Stimulated activated CD4-positive, alpha-beta T cell treated with anti-CD3 and anti-CD28 coated beads, Interleukin-4, amount 100 ng/mL, for 1 hour (primary cell): ENCODE measurements at places on chromosomes 16 and 17.

DNA sequence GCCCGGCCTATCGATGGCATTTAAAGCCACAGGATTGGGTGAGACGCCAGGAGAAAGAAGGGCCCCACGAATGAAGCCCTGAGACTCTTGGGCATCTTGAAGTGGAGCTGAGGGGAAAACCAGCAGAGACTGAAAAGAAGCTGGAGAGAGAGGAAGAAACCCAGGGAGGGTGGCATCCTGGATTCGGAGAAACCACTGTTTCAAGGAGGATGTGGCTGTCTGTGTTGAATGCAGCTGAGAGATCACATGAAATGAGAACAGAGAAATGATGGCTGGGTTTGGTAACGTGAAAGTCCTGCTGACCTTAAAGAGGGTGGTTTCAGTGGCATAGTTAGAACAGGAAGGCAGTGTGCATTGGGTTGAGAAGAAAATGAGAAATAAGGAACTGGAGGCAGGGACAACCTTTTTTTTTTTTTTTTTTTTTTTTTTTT lies 3.8 kb downstream of the TNFSF12 start:
- DNase-seq: no peak

DNA sequence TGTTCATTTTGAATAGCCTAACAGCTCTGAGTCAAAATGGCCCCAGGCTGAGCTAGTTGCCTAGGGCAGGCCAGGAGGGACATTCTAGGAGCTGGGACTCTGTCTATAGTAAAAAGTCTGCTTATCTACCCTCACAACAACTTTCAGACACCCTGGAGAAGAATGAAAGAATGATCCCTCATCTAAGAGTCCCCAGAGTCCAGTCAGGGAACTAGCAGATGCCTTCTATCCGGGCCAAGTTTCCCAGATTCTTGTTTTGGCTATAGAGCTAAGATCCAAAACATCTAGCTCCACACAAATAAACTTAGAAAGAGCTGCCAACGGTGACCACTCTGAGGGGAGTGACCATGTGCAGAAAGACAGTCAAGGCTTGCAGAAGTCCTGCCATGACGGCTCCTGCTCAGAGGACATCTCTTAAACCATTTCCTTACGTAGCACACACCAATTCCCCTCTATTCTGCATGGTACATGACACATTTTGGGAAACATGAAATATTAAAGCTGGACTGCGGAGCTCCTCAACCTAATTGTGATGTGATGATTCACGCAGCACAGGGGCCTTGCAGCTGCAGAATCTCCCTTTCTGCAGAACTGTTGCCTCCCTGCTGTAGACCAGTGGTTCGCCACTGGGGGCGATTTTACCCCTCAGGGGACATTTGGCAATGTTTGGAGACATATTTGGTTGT lies 24.2 kb downstream of the FAM20A start:
- DNase-seq: no peak

- no peak for DNase-seq
These were observed 70.6 kb upstream of the CLEC3A start for GRCh38 chr16:77951788-77952187.

GRCh38 chr16:85611444-85612190 lies 1.5 kb upstream of the GSE1 start:
- DNase-seq: peak; percentile 50

- DNase-seq: no peak
These were observed 93.0 kb upstream of the NETO2 start for GRCh38 chr16:47236716-47237115.

DNA sequence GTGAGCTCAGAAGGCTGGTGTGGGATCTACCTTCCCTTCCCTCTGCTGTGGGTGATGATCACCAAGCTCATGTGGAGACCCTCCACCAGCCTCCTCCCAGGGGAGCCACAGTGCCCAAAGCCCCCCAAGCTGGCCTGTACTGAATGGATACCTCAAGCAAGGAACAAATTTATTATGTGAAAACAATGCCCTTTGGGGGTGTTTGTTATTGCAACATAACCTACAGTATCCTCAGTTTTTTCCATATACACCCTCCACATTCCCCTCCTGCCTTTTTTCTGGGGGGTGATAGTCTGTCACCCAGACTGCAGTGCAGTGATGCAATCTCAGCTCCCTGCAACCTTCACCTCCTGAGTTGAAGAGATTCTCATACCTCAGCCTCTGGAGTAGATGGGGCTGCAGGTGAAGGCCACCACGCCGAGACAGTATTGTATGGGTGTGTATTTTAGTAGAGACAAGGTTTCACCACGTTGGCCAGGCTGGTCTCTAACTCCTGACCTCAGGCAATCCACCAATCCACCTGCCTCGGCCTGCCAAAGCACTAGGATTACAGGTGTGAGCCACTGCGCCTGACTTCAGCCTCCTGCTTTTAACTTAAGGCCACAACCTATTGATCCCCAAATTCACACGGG lies 215.9 kb downstream of the CPPED1 start:
- no peak for DNase-seq

DNA sequence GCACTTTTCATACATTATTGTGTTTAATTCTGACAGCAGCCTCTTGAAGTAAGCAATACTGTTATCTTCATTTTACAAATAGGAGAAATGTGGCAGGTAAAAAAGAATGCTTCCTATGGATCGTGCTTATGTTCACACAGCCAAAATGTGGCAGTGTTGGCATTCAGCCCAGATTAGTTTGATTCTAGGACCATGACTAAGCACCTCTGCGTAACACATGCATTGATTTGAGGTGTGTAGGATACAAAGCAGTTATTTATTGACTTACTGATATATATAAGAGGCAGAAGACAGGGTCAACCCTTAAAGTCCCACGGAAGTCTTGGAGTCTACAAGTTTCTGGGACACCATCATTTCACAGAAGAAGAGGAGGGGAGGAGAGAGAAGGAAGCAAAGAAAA lies 1144.4 kb upstream of the GOT2 start:
- DNase-seq: no peak
